ENCODE measurements at places on chromosomes 3 and 15.

DNA sequence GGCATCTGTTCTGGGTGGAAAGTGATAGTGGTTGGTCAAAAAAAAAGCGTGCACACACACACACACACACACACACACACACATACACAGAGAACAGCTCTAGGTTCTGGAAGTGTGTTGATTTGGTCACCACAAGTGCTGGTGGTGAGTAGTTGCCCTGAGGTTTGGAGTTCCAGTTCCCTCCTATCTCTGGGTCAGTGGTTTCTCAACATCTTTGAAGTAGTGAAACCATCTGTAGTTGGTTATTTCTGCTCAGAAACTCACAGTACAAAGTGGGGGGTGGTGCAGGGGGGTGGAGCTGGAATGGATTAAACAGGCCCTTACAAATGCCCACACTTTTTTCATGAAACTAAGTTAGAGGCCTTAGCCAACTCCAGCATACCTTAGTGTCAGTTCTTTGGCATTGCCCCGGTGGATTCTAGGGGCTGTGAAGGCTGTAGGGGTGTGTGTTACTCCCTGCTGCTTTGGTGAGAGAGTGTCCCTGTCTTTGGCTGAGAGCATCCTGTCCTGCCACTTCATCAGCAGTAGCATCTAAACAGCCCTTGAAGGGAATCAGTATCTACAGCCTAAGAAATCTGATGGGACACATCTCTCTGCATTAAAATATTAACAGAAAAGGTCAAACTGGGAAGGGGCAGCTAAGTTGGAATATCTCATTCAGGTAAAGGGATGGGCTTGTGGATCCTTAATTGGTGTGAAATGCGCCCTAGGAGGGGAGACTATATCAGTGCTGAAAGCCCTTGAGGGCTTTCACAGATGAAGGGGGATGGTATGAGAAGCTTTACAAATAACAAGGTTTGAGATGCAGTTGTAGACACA is 20.6 kb downstream of the SMAD3 start:
- DNase-seq, result no peak

- no peak for DNase-seq
These were observed 44.8 kb downstream of the CCDC12 start for GRCh38 chr3:46931631-46932331.

DNA sequence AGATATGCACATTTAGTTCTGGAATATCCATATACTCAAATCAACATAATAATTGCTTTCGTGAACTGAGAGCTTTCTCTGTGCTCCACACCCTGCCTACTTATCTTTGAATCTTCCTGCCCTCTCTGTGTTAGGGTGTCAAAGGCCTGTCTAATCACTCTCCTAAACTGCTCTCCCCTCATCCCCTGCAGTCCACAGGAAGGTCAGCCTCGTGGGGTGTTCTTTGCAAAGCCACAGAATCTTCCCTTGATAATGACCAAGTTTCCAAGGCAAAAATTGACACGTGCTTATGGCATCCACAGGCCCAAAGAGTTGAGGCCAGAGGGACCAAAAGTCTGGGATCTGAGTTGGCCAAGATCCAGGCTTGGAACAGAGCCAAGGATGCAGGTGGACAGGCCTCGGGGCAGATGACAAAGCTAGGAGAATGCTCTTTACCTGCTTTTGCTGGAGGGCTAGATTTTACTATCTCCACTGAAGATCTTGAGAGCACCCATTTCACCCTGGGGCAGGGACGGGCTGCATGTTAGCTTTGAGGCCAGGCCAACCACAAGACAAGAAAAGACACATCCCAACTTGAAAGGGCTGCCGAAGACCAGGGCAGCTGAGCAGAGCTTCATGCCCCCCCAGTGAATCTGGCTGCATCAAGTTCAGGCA is 20.4 kb downstream of the BHLHE40 start:
- no peak for DNase-seq

DNA sequence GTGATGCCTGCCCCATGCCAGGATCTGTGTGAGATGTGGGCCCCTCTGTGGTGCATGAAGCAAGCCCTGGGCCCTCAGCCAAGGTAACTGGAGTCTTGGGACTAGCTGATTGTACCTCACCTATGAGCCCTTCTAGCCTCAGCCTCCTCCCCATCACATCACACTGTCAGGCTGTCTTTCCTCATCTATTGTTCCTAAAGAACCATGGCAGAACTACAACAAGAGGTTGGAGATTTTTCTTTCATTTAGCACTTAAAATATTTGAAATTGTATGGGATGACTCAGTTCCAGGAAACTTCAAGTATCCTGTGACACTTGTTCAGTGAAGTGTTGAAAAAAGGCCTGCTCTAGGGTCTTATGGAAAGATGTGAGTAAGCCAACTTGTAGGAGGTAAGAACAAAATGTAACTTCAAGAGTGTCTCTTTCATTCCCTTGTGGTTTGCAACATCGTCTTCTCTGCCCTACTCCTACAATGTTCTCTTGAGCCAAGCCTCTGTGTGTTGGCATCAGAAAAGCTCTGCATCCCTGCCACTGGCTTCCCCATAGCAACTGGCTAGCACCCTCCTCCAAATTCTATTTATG is 58.7 kb upstream of the TIPARP start:
- no peak for DNase-seq

- DNase-seq, result no peak
These were observed 289.0 kb downstream of the NEK10 start for GRCh38 chr3:27080258-27080525.

DNA sequence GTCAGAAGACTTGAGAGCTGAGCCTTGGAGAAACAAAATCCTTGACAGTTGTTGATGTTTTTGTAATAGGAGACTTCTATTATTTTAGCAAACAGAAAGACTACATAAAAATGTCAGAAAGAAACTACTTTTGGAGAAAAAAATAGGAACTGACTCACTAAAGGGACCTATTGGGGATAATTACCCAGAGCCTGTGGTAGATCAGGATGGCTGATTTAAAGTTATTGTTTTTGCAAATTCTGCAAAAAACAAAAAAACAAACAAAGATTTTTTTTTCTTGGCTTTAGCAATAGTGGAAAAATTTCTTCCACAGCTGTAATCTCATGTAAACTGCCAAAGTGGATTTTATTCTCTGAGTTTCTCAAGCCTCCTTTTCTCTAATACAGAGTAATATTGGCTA is 101.5 kb upstream of the SATB1 start:
- no peak for DNase-seq

DNA sequence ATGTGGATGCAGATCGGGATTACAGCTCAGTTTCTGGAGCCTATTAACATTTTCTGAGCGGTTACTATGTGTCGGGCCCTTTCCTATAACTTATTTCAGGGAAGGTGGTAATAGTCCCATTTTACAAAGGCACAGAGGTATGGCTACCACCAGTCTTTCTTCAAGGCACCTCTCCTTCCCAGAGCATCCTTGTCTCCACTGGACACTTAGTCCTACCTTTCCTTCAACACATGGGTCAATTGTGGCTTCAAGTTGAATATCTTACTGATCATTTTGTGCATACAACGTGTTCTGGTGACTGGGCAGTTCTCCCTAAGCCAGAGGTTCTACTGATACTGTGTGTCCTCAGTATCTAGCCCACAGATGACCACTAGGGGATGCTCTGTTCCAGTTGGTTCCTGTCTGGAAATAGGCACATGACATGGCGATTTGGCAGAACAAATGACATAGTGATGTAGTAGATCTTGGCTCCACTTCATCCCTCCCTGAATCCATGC is 60.7 kb upstream of the CMTM8 start:
- peak; percentile 37 for DNase-seq

DNA sequence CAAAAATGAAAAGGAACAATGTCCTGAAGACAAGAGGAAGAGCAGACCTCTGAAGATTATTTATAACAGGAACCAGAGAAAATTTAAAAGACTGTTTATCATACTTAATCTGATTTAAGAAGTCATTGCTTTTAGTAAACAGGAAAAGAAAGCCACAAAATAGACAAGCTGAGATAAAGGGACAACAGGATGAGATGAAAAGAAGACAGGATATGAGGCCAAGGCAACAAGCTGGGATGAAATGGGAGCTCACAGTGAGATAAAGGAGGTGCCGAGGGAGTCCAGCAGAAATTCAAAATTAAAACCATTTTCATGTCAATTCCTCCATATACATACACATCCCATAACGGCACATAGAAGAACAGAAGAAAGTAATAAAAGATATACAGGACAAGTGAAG is 277.0 kb downstream of the RBMS3 start:
- DNase-seq, result no peak

GRCh38 chr3:28905798-28906197 is 375.1 kb upstream of the RBMS3 start:
- DNase-seq, result no peak

GRCh38 chr3:133273346-133273745 is 126.5 kb upstream of the BFSP2 start:
- no peak for DNase-seq

DNA sequence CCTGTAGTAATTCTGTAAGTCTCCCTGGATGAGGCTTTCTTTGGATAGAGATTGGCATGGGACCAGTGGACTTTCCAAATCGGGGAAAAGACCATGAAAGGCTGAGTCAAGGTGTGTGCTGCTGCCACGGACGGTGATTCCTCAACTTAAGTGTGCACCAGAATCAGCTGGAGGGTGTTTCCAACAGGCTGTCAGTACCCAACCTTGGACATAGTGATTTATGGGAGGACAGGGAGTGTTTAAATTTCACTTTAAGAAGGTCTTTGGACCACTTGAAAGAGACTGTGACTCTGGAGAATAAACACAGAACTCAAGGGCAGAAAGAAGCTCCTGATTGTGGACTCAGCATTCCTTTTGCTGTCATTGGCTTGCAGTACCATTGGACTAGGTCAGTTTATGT is 20.4 kb upstream of the CHST2 start:
- no peak for DNase-seq

- DNase-seq, result no peak
These were observed 81.6 kb downstream of the SSR3 start for GRCh38 chr3:156473341-156473740.

DNA sequence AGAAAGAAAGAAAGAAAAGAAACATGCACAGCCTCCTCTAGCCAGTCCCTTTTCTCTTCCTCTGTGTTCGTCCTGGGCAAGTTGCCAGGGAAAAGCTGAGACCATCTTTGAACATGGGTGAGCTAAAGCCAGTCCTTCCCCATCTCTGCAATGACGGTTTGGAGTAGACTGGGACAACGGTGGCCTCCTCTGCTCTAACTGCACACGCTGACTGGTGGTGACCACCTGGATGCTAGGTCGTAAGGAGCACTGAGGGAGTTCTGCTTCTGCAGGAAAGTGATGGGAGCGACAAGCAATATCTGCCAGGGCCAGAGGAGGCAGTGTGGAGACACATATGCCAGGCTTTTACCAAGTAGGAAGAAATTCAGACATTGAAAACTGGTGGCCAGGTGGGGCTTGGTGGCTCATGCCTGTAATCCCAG is 111.7 kb downstream of the NUP210 start:
- peak; percentile 12 for DNase-seq

- no peak for DNase-seq
These were observed 52.4 kb downstream of the BOC start for GRCh38 chr3:113263778-113264177.

DNA sequence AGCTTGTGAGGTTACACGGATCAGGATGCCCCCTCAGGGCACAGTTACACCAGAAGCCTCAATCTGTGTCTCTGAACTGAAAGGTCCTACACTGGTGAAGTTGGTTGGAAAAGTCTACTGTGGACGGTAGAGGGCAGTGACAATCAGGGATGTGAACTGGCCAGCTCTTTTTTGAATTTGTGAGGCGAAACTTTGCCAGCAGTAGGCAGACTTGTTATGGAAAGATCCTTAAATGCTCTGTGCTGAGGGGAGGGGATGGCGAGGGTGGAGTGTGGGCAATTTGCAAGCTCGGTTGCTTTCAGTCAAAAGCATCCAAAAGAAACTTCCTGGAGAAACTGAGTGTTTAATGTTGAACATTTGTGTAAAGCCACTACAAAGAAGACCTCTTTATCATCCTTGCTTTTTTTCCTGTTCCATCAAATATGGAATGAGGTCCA is 127.4 kb upstream of the ABHD17C start:
- DNase-seq, result no peak

DNA sequence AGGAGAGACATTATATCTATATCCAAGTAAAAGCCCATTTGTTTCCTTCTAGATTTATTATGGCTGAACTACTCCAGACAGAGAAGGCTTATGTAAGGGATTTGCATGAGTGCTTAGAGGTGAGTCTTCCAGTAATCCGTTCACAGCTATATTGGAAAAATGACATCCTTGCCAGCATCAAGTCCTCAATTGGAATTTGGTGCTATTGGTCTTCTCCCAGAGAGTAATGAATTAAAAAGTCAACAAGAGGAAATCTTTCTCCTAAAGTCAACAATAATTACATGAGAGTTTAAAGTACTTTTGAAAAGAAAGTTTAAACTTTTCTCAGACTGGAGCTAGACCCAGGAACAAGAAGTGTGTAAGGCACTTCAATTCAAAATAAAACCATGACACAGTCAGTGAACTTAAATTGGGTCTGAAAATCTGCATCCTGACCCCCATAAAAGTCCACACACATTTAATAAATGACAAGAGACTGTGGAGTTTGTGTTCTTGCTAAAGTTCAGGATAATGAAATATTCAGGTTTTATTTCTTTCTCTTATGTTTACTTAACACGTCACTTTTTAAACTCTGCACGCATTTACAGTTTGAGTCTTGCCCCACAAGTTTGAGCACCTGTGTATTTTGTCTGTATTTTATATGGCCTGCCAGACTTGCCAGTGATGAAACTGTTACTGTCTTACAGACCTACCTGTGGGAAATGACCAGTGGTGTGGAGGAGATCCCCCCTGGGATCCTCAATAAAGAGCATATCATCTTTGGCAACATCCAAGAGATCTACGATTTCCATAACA is 268.2 kb upstream of the UMPS start:
- DNase-seq, result no peak

DNA sequence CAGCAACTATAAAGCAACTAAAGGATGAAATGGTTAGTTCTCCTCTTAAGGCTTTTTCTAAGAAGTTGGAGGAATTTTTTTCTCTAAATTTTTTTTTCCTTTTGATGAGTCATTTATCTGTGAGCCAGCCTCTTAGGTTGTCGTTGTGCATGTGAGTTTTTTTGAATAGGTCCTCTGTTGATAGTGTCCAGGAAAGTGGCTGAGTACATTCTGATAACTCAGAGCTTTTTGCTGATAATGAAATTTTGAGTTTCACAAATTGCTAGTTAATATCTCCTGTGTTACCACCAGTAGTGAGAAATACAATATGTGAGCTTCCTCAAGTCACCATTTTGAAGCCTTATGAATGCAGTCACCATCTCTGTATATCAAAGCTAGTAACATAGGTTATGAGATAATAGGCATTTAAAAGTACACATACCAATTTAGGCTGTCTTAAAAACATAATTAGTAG is 7.1 kb upstream of the LXN start:
- no peak for DNase-seq

- no peak for DNase-seq
These were observed 304.8 kb upstream of the STAC start for GRCh38 chr3:36075491-36075890.

- no peak for DNase-seq
These were observed 25.8 kb upstream of the NEDD4 start for GRCh38 chr15:56019060-56019793.

- no peak for DNase-seq
These were observed 1.5 kb downstream of the ADCY5 start for GRCh38 chr3:123447416-123447748.

DNA sequence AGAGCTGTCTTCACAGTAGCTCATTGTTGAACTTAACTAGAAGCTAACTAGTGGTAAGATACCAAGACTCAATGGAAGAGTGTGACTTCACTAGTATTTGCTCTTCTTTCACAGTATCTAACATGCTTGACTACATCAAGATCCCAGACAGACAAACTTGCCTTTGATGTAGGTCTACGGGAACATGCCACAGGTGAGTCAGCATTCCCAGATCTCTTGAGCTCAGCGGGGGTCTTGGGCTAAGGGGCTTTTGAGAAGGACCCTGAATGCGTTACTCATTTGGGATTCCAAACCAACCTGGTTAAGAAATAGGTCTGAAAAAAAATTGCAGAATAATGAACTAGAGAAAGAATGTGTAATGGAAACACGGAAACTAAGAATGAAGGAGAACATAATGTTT is 222.4 kb downstream of the RYR3 start:
- no peak for DNase-seq

All from T-cell (primary cell).